Neural progenitor cell (in vitro differentiated cells): ENCODE measurements at places on chromosomes 4 and X. TPM values are rescaled to one million over a fixed set of nuclear protein-coding genes. Genes with fewer than 3 reads are reported as not detected.

ANTXR2 gene
- total RNA-seq = 28.3 and 28.8 TPM in 2 replicates

GRCh38 chr4:169619518-169619957 lies 840 bp upstream of the CLCN3 start:
- peak; percentile 44 for DNase-seq

DNA sequence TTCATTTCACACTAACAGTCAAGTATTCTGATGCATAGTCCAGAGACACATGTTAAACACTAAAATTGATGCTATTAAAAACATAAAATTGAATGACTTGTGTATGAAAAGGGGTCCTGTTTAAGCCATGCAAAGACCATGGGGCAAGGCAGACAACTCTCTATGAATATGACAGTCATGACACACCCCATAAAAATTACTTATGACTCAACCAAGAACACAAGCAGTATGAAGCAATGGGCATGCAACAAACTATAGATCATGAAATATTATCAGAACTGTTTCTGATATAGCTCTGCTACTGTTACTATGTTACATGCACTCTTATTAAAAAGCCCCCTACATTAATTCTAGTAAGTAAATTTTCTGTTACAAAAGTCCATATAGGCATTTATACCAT lies 57.5 kb upstream of the ZCCHC13 start:
- no peak for DNase-seq

DNA sequence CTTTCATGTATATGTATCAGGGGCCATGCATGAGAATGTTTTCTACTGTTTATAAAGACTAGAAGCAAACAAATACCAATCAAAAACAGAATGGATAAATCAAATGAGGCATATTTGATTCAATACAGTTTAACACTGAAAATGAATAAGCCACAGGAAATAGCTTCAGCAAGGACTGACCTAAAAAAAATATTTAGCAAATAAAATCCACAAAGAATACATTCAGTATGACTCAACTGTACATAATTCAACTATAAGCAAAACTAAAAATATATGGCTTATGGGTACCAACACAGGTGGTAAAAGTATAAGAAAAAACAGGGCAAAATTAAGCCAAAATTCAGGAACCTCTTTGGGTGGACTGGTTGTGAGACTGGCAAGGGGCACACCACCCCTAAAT lies 112.9 kb downstream of the KCNIP4 start:
- DNase-seq = no peak

DNA sequence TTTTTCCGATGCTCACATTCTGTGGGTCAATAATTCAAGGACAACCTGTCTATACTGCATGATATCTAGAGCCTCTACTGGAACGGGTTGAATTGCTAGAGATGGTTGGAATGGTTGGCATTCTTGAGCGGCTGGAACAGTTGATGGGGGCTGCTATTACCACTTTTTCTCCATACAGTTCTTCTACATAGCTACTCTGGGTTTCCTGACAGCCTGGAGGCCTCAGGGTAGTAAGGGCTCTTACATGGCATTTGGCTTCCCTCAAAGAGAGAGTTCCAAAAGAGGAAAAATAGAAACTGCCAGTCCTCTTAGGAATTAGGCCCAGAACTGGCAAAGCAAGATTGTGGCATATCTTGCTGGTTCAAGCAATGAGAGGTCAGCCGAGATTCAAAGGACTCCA lies 53.1 kb downstream of the NAA11 start:
- DNase-seq = no peak
